ENCODE measurements at places on chromosomes 12 and 14.

GRCh38 chr12:57452937-57453509 lies 2.1 kb upstream of the INHBE start:
- no peaks in the 10 kb centered on the region for H3K4me1 ChIP-seq
- peak; percentile 45 for DNase-seq
- H3K27me3 ChIP-seq, result no peaks in the 10 kb centered on the region
- H3K27ac ChIP-seq, result no peak overlapping the region
- H3K4me3 ChIP-seq, result no peak overlapping the region
- H3K36me3 ChIP-seq, result no peaks in the 10 kb centered on the region

DNA sequence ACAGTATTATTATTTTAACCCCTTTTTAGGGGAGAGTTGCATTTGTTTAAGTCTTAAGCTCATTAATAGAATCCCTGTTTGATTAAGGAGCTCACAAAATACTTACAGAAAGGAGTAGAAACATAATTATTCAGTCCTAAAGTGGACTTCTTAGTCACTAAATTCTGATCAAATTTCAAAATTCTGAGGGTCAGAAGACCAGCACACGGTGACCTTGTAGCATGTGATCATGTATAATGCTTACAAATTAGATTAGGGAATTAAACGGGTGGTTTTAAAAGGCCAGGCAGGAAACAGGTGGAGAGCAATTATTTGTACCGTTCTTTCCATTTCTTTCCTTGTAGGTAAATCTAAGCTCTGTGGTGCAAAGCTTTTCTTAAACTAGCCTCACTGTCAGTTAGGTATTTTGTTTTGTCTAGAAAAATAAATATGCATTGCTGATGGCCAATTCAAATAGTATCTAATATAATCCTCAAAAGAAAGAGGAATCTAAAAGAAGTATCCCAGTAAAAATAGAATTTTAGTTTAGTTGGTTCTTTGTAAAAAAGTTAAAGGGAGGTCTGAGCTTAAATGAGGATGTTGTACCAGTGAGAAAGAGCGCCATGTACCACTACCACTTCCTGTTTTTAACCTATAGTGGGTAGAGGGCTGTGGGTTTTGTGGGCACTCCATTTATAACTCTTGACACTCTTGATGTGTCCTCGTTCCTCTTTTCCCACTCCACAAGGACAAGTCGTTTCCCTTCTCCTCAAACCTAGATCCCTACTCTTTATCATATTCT lies 51.1 kb downstream of the SLC38A1 start:
- H3K27me3 ChIP-seq, result no peaks in the 10 kb centered on the region
- no peak overlapping the region for H3K4me3 ChIP-seq
- H3K4me1 ChIP-seq, result no peaks in the 10 kb centered on the region
- no peaks in the 10 kb centered on the region for H3K36me3 ChIP-seq
- H3K27ac ChIP-seq, result no peak overlapping the region

- no peak overlapping the region for H3K27ac ChIP-seq
- H3K27me3 ChIP-seq, result no peaks in the 10 kb centered on the region
- DNase-seq, result no peak
- H3K4me3 ChIP-seq, result no peak overlapping the region
Measured at GRCh38 chr12:82537436-82537835, 149.3 kb upstream of the TMTC2 start.

GRCh38 chr14:38384741-38385140 lies 128.8 kb upstream of the CLEC14A start:
- no peak overlapping the region for H3K27ac ChIP-seq
- H3K4me1 ChIP-seq, result no peaks in the 10 kb centered on the region
- H3K27me3 ChIP-seq, result no peaks in the 10 kb centered on the region

GRCh38 chr14:104184911-104185499 lies 46.6 kb downstream of the KIF26A start:
- no peaks in the 10 kb centered on the region for H3K36me3 ChIP-seq
- peaks cover 64% of the 10 kb centered on the region for H3K27me3 ChIP-seq
- H3K4me3 ChIP-seq, result no peak overlapping the region
- no peak for DNase-seq
- H3K4me1 ChIP-seq, result no peaks in the 10 kb centered on the region
- no peak overlapping the region for H3K27ac ChIP-seq

DNA sequence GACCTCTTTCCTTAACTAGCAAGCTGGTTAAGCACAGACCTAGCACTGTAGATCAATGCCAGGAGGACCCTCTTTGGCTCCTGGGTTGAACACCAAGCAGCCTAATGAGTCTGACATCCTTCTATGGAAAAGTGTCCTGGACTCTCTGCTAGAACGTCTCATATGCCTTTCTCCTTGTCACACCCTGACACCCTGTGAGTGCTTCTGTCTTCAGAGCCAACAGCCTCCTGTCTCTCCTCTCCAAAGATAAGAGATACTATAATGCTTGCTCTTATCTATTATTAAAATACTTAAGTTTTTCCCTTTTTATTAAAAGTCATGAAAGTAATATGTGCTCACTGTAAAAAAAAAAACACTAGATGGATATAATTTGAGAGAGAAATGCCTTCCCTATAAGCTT lies 222.7 kb downstream of the FOXN3 start:
- H3K4me1 ChIP-seq, result no peaks in the 10 kb centered on the region
- H3K27ac ChIP-seq, result no peak overlapping the region

- no peak for DNase-seq
- no peaks in the 10 kb centered on the region for H3K27me3 ChIP-seq
- H3K27ac ChIP-seq, result peak overlapping the region; percentile 0
- H3K36me3 ChIP-seq, result no peaks in the 10 kb centered on the region
Measured at GRCh38 chr14:61101803-61102548, 120.9 kb downstream of the SLC38A6 start.

DNA sequence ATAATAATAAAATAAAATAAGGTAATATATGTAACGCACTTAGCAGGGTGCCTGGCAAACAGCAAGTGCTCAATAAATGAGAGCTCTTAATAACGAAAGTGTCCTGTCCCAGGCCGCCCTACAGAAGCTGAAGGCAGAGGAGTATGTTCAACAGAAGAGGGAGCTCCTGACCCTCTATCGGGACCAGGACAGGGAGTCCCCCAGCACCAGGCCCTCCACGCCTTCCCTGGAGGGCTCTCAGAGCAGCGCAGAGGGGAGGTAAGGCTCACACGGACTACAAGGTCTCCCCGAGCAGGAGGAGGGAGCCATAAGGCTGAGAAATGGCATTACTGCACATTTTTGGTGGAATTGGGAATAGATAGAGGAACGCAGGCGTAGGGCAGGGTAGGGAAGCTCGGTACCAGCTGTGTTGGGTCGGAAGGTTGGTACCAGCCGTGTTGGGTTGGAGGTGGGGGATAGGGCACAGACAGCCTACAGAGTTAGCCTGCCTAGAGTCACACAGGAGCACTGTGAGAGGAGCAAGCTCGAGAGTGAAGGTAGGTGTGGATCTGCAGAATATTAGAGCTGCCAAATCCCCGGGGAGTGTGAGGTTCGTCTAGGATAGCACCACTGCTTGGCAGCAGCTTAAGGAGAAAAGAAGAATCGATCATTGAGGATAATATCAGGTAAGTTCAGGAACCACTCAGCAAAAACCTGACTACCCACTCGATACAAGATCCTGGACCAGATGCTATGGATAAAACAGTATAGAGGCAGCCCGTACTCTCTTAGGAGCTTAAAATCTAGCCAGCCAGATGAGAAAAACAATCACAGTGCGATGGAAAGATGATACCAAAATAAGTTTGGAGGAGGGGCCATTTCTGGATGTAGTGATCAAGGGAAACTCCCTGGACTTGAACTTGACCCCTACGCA lies 15.3 kb downstream of the TNFRSF1A start:
- peaks cover 16% of the 10 kb centered on the region for H3K4me1 ChIP-seq
- H3K27me3 ChIP-seq, result no peaks in the 10 kb centered on the region
- H3K27ac ChIP-seq, result peak overlapping the region; percentile 56
- peaks cover 14% of the 10 kb centered on the region for H3K36me3 ChIP-seq
